ENCODE measurements at places on chromosomes 4 and X.

DNA sequence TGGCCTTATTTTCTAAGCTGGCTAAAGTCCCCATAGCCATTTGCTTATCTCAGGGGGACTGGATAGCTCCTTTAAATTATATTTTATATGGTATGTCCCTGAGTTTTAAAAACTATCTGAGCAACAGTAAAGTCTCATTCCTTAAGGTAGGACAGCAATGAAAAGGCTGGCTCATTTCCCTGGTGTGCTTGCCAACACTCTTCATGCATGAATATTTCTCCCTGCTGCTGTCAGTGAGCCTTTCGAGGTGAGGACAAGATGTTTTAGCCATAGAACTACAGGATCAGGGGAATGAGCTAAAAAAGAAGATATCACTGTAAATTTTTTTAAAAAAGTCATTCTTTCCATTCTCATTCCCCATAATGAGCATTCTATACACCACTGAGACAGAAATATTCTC lies 427.3 kb upstream of the FAM241A start:
- no peak for DNase-seq

GRCh38 chr4:166400270-166400894 lies 527.3 kb downstream of the TLL1 start:
- DNase-seq: no peak

- DNase-seq: no peak
Measured at GRCh38 chr4:152079543-152080293, 318.9 kb upstream of the GATB start.

GRCh38 chr4:169611157-169611556 lies 1.2 kb downstream of the NEK1 start:
- DNase-seq: no peak

- DNase-seq: no peak
Measured at GRCh38 chrX:120144178-120144844, 14.1 kb upstream of the RHOXF2 start.

GRCh38 chrX:107714206-107714891 lies 61.2 kb downstream of the TSC22D3 start:
- no peak for DNase-seq

- DNase-seq: no peak
Measured at GRCh38 chr4:16537926-16538325, 311.7 kb upstream of the TAPT1 start.

DNA sequence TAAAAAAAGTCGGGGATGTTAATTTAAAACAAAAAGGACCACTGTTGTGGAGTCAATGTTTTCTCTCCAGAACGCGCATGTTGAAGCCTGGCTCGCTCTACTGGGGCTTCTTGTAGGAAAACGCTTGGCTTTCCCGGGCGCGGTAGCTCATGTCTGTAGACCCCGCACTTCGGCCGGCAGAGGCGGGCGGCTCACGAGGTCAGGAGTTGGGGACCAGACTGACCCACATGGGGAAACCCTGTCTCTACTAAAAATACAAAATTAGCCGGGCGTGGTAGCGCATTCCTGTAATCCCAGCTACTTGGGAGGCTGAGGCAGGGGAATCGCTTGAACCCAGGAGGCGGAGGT lies 15.6 kb downstream of the NELFA start:
- DNase-seq: no peak

GRCh38 chr4:76476571-76476970 lies 41.5 kb downstream of the SHROOM3 start:
- no peak for DNase-seq

DNA sequence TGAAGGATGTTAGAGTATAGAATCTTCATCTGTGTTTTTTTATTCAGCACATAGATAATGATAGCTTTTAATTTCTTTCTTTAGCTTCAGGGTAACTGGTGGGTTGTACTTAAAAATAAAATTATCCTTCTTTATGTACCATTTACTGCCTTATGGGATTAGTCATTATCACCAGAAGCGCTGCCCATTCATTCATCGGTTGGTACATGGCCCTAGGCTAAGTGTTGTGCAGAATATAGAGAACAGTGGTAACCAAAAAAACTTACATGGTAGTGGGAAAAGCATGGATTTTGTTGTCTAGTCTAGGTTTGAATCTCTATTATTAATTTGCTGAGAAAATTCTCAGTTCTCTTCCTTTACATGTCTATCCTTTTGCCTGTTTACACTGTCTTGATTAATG lies 43.5 kb upstream of the PDE5A start:
- no peak for DNase-seq

DNA sequence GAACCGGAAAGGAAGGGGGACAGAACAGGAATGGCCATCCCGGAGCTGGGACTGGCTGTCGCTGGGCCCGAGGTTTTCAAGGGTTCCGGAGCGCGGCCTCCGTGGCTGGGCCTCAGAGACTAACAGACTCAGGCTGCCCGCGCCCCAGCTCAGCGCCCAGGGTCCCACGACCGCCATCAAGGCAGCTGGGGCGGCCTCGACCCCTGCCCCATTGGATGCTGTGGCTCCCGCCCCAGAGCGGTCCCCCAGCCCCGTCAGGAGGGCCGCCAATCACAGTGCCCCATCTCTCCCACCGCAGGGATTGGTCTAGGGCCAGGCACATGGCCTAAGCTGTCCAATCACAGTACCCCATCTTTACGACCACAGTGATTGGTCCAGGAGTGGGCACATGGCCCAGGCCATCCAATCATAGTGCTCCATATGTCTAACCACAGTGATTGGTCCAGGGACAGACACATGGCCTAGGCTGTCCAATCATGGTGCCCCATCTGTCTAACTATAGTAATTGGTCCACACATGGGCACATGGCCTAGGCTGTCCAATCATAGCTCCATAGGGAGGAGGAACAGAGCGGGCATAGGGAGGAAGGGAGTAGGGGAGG lies 105.3 kb upstream of the NKX1-1 start:
- peak; percentile 13 for DNase-seq

DNA sequence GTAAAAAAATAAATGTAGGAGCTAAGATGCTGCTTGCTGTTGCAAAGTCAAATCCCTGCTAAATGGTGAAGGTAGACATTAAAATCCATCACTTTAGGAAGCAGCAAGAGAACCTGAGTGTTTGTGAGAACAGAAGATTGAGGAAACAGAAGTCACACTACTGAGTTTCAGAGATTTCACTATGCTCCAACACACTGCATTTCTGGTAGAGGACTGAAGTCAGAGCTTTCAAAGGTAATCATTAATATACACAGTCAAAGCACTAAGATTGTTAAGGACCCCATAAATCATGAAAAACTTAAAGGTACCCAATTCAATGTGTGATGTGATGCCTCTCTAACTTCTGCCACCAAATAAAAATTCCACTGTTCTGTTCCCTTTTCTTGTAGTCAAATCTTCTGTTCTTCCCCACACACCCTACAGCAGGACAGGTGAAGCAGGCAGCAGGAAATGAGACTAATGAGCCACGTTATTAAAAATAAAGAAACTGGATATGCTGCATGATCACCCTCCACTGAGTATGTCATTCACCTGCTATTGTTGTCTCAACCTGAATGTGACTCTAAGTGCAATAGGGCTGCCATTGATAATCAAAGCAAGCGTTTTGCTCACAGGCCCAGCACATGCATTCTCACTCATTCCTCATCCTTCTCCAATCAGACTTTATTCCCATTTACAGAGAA lies 28.9 kb upstream of the APELA start:
- DNase-seq: no peak

DNA sequence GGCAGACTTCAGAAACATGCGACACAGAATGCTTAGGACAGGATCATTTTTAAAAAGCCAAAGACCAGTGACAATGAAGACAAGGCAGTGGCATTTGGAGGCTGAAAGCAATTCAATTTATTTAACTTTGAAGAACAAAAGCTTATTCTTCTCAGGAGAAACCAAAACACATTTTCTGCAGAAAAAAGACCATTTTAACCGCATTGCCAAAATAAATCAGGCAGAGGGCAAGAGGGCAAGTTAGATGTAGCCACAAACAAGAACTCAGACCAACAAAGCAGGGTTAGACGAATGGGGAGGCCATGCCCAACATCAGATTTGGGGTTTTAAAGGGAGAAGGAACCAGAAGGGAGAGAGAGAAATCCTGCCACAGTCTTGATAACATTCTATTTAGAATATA lies 58.9 kb downstream of the RELL1 start:
- no peak for DNase-seq

DNA sequence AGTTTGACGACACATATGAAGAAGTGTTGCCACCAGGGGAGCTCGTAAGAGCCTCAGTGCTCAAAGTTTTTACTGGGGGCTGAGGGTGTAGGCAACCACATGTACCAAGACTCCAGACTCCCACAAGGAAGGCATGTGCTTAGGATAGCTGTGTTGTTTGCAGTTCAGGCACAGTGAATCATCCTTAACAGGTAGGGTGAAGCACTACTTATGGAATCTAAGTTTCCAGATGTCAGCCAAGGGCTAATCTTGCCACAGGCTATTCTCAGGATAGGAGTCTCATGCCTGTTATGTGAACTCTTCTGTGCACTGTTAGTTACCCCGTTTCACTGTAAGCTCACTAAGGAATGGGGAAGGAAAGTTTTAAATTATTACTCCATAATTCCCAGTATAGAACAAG lies 202.6 kb downstream of the TMA16 start:
- DNase-seq: no peak

- DNase-seq: peak; percentile 63
Measured at GRCh38 chr4:183455431-183456195, 11.2 kb downstream of the CDKN2AIP start.

DNA sequence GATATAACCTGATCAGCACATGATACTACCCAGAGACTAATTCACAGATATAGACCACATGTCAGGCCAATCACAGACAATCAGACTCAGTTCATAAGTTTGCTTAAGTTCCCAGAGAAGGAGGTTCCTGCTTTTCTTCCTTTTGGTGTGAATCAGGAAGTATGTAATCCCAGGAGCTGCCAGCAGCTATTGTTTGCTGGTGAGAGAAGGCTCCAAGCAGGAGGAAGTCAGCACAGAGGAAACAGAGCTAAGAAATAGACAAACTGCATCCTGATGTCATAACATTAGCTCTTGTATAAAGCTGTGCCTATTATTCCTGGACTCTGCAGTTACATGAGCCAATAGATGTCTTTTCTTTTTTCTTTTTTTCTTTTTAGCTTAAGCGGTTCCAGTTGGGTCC lies 50.9 kb downstream of the UCHL1 start:
- DNase-seq: no peak

DNA sequence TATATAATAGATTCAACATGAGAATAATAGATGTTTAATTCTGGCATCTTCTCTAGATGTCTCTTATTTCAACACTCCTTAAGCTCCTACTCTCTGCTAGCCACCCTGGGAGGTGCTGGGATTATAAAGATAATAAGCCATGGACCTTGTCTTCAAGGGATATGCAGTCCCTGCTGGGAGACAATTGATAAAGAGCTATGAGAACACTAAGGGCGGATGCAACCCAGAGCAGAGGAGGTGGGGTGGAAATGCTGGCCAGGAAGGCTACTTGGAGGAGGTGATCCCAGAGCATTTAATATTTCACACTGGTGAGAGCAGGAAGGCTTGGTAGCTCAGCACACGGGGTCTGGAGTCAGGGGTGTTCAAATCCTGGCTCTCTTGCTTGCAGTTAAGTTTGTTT lies 18.3 kb upstream of the PGRMC2 start:
- no peak for DNase-seq

- DNase-seq: no peak
Measured at GRCh38 chr4:156816360-156816755, 155.2 kb downstream of the PDGFC start.

DNA sequence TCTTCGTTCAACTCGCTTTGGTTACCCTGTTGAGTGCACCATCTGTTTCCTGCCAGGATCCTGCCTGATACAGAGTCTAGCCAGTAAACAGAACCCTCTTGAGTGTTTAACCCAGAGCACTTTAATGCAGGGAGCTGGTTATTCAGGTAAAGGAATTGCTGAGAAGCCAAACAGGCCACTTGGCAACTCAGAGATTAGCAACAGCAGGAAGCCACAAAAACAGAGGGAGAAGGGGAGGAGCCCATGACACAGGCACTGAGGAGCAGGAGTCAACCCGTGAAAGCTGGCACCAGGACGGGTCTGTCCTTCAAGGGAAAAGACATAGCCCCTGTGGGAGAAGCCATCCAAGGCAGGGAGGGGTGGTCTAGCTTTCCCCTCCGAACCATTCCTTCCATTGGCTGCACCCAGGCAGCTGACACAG lies 641.4 kb downstream of the ZNF674 start:
- no peak for DNase-seq

- no peak for DNase-seq
Measured at GRCh38 chrX:122004127-122004526, 956.7 kb downstream of the GLUD2 start.

DNA sequence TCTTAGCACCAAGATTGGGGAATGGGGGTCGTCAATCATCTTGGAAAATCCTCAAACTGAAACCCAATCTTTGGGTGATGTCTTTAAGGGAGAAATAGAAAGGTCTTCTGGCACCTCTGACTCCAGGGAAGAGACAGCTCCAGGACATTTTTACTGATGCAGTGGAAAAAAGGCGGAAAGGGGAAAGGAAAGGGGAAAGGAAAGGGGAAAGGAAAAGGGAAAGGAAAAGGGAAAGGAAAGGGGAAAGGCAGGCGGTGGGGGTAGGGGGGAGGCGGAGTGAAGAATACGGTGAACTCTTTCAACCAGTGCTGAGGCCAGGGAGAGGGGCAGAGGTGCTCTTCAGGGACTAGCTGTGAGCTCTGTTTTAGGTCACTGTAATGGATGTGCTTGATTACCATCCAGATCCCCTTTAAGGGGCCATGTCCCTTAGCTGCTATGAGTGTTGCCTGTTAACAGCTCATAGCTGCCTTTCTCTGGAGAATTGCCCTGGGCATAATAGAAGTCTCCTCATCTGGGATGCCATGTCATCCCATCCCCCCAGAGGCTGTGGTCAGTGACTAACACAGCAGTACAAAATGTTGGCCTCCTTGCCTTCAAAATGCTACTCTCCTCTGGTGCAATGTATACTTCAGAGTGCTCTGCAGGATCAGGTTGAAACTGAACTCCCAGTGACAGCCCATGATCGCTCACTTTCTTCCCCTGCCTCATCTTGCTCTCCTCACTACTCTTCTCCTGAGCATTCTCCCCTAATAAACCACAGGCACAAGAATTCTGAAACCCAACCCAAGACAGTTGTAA lies 92.4 kb upstream of the AP1S2 start:
- peak; percentile 89 for DNase-seq

- DNase-seq: peak; percentile 55
Measured at GRCh38 chrX:39592776-39593175, 505.0 kb downstream of the BCOR start.

DNA sequence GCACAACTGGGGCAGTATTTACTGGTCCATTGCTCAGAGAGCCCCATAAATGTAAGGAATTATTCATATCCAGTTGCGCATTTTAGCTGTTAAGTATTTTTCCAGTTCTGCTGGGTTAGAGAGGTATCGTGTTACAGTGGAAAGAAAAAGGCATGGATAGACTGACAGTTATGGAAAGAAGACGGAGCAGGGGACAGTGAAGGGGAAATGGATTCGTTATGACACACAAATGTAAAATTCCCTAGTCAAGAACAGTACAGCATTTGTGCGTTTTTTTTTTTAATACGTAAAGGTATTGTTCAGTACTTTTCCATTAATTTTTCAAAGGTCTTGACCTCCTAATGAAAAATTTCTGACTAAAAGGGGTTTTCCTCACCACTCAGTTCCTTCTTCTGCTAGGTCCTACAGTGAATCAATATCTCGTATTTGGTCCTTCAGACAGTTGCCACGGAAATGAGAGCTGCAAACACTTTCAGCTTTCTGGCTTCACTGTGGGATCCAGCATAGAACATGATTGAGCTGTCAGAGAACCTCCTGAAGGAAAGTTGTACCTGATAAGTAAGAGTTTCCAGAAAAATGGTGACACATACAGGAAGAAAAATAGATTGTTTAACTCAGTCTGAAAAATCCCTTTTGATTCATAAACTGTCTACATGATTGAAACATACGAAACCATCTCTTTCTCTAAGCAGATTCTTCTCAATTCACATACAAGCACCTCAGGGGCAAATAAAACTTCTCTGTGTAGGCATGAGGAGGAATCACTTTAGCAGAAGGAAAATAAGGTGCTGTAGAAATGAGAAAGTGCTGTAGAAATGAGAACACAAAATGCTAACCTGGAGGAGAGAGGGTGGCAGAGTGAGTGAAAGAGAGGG lies 21.8 kb upstream of the BBS12 start:
- peak; percentile 32 for DNase-seq
